ENCODE measurements at places on chromosomes 5 and 9. TPM values are rescaled to one million over a fixed set of nuclear protein-coding genes. Genes with fewer than 3 reads are reported as not detected.

GFI1B gene
- not detected for total RNA-seq

COL23A1 gene
- total RNA-seq: not detected

ZNF483 gene
- 5.9 TPM for total RNA-seq

SPATA31C1 gene
- not detected for total RNA-seq

N4BP3 gene
- total RNA-seq: under 0.01 TPM

TMEM215 gene
- total RNA-seq: not detected

SLC6A19 gene
- total RNA-seq: not detected

KIF27 gene
- 6.2 TPM for total RNA-seq

DRD1 gene
- total RNA-seq: under 0.01 TPM

ZNF782 gene
- total RNA-seq: 8.5 TPM

PCDHA6 gene
- 1.1 TPM for total RNA-seq

CER1 gene
- total RNA-seq: not detected

- H3K27me3 ChIP-seq: no peaks in the 10 kb centered on the region
- no peak overlapping the region for H3K27ac ChIP-seq
- no peaks in the 10 kb centered on the region for H3K36me3 ChIP-seq
- H3K4me3 ChIP-seq: no peak overlapping the region
These were observed 118.7 kb downstream of the DIRAS2 start for GRCh38 chr9:90523958-90524357.

DNA sequence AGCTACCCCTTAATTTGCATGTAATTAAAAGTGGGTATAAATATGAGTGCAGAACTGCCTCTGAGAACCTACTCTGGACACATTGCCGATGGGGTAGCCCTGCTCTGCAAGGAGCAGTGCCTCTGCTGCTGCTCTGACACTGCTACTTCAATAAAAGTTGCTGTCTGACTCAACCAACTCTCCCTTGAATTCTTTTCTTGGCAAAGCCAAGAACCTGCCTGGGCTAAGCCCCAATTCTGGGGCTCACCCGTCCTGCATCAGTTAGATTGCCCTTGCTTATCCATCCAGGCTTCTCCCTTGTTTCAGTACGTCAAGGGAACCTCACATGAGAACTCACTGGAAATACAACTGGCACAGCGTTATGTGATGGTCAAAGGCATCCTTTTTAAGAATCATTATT lies 44.1 kb downstream of the FBXL7 start:
- H3K4me1 ChIP-seq: no peaks in the 10 kb centered on the region
- no peak overlapping the region for H3K4me3 ChIP-seq
- H3K36me3 ChIP-seq: no peaks in the 10 kb centered on the region
- H3K27me3 ChIP-seq: no peaks in the 10 kb centered on the region

DNA sequence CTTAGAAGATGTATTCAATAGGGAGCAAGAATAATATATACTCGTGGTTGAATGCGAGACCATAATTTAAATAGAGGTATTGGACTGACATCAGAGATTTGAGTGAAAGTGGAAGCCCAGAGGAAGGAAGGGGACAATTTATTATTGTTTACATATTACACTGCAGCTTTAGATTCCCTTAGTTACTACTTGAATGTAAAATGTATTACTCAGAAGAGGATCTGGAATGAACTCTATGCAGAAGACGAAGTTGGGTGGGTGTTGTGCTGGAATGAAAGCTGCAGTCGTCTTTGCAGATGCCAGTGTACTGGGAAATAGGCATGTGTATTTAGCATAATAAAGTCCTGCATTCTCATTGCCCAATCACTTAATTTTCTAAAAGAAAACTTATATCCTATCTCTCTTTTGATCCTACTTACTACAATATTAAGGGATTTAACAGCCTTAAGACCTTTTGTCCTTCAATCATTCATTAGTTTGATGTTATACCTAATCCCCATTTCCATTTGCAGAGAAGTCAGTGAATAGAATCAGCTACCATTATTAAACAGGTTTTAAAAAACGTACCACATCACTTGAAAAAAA lies 570.7 kb upstream of the WWC1 start:
- peaks cover 12% of the 10 kb centered on the region for H3K4me1 ChIP-seq
- peak overlapping the region; percentile 19 for H3K27ac ChIP-seq
- H3K4me3 ChIP-seq: no peak overlapping the region
- no peaks in the 10 kb centered on the region for H3K36me3 ChIP-seq

- peaks cover 18% of the 10 kb centered on the region for H3K4me1 ChIP-seq
- DNase-seq: no peak
- no peak overlapping the region for H3K4me3 ChIP-seq
- no peak overlapping the region for H3K27ac ChIP-seq
- H3K36me3 ChIP-seq: no peaks in the 10 kb centered on the region
These were observed 192.1 kb upstream of the TRIM32 start for GRCh38 chr9:116494815-116495634.

DNA sequence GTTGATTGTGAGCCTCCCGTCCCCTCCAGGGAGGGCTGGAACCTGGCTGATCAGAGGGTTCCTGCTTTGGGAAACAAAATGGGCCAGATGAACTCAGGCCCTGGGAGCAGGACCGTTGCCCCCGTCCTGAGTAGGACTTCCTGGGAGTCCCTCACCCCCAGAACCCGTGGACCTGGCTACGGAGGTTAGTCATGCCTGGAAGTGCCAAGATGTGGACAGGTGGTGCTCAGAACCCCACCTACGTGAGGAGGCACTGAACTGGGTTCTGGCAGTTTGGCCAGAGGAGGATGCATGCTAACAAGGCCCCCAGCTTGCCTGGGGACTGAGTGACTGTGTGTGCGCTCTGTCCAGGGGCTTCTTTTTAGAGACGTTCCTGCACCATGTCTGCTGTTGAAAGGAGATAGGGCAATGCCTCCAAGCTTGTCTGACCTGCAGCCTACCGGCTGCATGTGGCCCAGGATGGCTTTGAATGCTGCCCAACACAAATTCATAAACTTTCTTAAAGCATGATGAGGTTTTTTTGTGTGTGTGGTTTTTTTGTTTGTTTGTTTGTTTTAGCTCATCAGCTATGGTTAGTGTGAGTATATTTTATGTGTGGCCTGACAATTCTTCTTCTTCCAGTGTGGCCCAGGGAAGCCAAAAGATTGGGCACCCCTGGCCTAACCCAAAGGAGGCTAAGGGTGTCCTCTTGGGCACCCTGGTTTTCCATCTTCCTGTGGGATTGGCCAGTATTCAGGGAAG lies 1.8 kb upstream of the DAB2IP start:
- peak; percentile 21 for DNase-seq
- peaks cover 8% of the 10 kb centered on the region for H3K4me1 ChIP-seq
- no peak overlapping the region for H3K4me3 ChIP-seq

DNA sequence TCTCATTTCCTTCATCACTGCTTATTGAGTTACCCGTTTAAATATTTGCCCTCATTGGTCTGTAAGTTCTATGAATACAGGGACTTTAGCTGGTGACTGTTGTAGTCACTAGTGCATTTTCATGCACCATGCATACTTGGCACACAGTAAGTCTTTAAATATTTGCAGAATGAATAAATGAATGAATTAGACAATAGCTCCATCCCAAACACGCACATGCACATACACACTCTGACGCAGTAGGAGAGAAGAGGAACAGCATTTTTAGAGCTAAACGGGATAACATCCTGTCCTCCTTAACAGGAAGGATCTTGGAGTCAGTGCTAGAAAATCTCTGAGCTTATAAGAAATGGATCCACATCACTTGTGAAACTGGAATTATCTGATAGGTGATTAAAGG lies 447.7 kb downstream of the KIF4B start:
- H3K36me3 ChIP-seq: no peaks in the 10 kb centered on the region
- no peak overlapping the region for H3K27ac ChIP-seq
- H3K27me3 ChIP-seq: no peaks in the 10 kb centered on the region
- H3K4me1 ChIP-seq: no peaks in the 10 kb centered on the region

GRCh38 chr9:36969216-36969771 lies 64.8 kb downstream of the PAX5 start:
- H3K36me3 ChIP-seq: no peaks in the 10 kb centered on the region
- no peak overlapping the region for H3K27ac ChIP-seq
- DNase-seq: no peak
- no peak overlapping the region for H3K4me3 ChIP-seq

GRCh38 chr5:137822158-137822764 lies 45.4 kb upstream of the MYOT start:
- H3K27me3 ChIP-seq: no peaks in the 10 kb centered on the region
- no peak overlapping the region for H3K27ac ChIP-seq
- H3K36me3 ChIP-seq: no peaks in the 10 kb centered on the region
- H3K4me1 ChIP-seq: peaks cover 4% of the 10 kb centered on the region
- peak; percentile 71 for DNase-seq
- H3K4me3 ChIP-seq: no peak overlapping the region

GRCh38 chr5:39892708-39893107 lies 467.9 kb upstream of the DAB2 start:
- H3K4me1 ChIP-seq: peaks cover 2% of the 10 kb centered on the region
- H3K27me3 ChIP-seq: no peaks in the 10 kb centered on the region
- H3K27ac ChIP-seq: no peak overlapping the region
- H3K36me3 ChIP-seq: no peaks in the 10 kb centered on the region

- no peaks in the 10 kb centered on the region for H3K36me3 ChIP-seq
- H3K27me3 ChIP-seq: no peaks in the 10 kb centered on the region
- H3K4me3 ChIP-seq: no peak overlapping the region
- peaks cover 8% of the 10 kb centered on the region for H3K4me1 ChIP-seq
These were observed 9.1 kb upstream of the OR2S2 start for GRCh38 chr9:35967042-35967441.

- no peak overlapping the region for H3K27ac ChIP-seq
- no peaks in the 10 kb centered on the region for H3K27me3 ChIP-seq
- DNase-seq: no peak
- H3K4me1 ChIP-seq: peaks cover 6% of the 10 kb centered on the region
- H3K36me3 ChIP-seq: no peaks in the 10 kb centered on the region
These were observed 29.9 kb downstream of the FAM219A start for GRCh38 chr9:34428325-34428958.

GRCh38 chr5:3179220-3179619 lies 416.4 kb upstream of the IRX1 start:
- H3K36me3 ChIP-seq: no peaks in the 10 kb centered on the region
- no peaks in the 10 kb centered on the region for H3K4me1 ChIP-seq
- no peak overlapping the region for H3K27ac ChIP-seq
- no peaks in the 10 kb centered on the region for H3K27me3 ChIP-seq

DNA sequence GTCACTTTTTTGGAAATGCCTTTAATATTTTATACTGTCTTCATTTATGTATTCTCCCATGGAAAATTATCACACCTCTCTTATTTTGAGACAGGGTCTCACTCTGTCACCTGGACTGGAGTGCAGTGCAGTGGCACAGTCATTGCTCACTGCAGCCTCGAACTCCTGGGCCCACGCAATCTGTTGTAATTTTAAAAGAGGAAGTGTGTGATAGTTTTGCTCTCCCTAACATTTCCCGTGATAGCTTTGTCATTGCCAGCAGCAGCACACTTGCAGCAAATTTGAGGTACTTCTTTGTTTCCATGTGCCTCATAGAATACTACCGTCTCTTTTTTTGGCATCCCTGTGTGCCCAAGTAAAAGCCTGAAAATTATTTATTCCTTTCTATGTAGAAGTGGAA lies 103.5 kb downstream of the RNF180 start:
- no peaks in the 10 kb centered on the region for H3K27me3 ChIP-seq
- no peak for DNase-seq
- no peak overlapping the region for H3K27ac ChIP-seq
- H3K4me1 ChIP-seq: no peaks in the 10 kb centered on the region

GRCh38 chr5:135038205-135038812 lies 4.3 kb upstream of the PITX1 start:
- no peaks in the 10 kb centered on the region for H3K36me3 ChIP-seq
- no peak overlapping the region for H3K27ac ChIP-seq
- H3K4me3 ChIP-seq: no peak overlapping the region
- DNase-seq: peak; percentile 87
- peaks cover 6% of the 10 kb centered on the region for H3K4me1 ChIP-seq

GRCh38 chr9:127210851-127211730 lies 53.5 kb upstream of the GARNL3 start:
- no peak overlapping the region for H3K27ac ChIP-seq
- no peaks in the 10 kb centered on the region for H3K36me3 ChIP-seq
- no peak for DNase-seq
- no peak overlapping the region for H3K4me3 ChIP-seq
- H3K27me3 ChIP-seq: peaks cover 19% of the 10 kb centered on the region

DNA sequence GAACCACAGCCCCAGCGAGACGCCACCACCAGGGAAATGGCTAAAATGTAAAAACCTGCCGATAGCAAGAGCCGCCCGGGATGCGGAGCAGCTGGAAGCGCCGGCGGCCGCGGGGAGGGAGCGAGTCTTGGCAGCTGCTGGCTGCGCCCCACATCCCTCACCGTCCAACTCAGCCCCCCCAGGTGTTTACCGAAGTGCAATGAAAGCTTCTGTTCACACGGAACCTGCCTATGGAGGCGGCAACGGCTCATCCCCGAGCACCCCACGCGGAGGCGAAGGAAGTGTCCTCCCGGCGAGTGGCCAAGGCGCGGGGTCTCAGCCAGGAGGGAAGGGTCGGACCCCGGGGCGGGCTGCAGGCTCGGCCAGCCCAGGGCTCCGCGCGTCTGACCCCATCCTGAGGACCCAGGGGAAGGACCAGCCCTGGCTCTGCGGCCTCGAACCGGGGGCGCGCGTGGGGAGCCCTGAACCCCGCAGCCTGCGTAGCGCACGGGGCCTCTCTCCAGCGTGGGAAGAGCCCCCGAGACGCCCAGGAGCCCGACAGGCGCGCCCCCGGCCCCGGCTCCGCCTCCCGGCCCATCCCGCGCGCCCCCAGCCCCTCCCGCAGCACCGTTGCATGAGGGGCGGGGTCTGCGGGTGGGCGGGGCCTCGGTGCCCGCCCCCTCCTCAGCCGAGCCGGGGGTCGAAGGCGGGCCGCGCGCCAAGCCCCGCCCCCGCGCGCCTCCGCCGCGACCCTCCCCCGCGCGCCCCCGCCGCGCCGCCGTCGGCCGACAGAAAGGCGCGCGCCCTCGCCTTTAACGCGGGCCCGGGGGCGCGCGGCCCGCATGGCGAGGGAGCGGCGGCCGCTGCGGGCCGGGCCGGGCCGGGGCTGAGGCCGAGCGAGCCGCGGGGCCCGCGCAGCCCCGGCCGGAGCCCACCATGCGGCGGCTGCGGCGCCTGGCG lies at the start of gene DIPK1B:
Gene DIPK1B, plus strand, starts transcription at position 822 of the 939 bp plus-strand sequence. Its CDS starts 94 bp downstream, at position 916.
- H3K36me3 ChIP-seq: no peaks in the 10 kb centered on the region
- DNase-seq: peak; percentile 94
- H3K4me3 ChIP-seq: no peak within 1 kb of the TSS
- H3K27ac ChIP-seq: no peak within 1 kb of the TSS

DNA sequence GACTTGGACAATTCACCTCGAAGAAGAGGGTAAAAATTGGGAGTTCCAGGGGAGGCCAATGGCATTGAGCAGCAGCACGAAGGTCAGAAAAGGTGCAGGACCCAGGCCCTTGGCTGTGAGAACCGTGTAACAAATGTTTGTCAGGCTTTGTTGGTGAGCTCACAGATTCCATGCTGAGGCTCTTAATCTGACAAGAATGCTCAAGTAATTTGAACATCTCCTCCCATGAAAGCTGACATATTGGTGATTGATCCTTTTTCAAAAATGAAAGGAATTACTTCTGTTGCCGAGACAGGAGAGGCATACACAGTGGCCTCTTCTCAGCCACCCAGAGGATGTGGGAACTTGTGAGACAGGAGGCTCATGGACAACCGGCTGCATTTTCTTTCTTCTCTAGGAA lies 11.6 kb downstream of the RAI14 start:
- no peak overlapping the region for H3K4me3 ChIP-seq
- H3K27me3 ChIP-seq: no peaks in the 10 kb centered on the region
- H3K36me3 ChIP-seq: peaks cover 65% of the 10 kb centered on the region
- H3K27ac ChIP-seq: peak overlapping the region; percentile 3

- H3K36me3 ChIP-seq: peaks cover 33% of the 10 kb centered on the region
- H3K27me3 ChIP-seq: no peaks in the 10 kb centered on the region
- H3K4me1 ChIP-seq: peaks cover 19% of the 10 kb centered on the region
- peak; percentile 79 for DNase-seq
- H3K27ac ChIP-seq: peak overlapping the region; percentile 67
These were observed 17.8 kb downstream of the NANS start for GRCh38 chr9:98074115-98074990.

All from osteoblast (primary cell).